ENCODE measurements at places on chromosomes 5 and 9. TPM values are rescaled to one million over a fixed set of nuclear protein-coding genes. Genes with fewer than 3 reads are reported as not detected.

DNA sequence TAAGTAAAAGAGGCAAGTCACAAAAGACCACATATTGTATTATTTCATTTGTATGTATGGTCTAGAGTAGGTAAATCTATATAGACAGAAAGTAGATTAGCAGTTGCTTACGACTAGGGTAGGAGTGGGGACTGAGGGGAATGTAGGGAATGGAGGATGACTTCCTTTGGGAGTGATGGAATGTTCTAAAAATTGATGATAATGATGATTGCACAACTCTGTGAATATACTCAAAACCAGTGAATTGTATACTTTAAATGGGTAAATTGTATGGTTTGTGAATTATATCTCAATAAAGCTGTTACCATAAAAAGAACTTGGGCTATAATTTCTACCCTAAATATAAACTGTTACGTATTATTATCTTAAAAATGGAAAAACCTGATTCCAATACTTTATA lies 35.0 kb downstream of the ADAMTS6 start:
- H3K27ac ChIP-seq: no peak overlapping the region
- DNase-seq: no peak
- no peak overlapping the region for H3K4me3 ChIP-seq
- H3K36me3 ChIP-seq: no peaks in the 10 kb centered on the region
- H3K4me1 ChIP-seq: no peaks in the 10 kb centered on the region

GRCh38 chr5:167777746-167778145 lies 513.7 kb upstream of the WWC1 start:
- H3K36me3 ChIP-seq: no peaks in the 10 kb centered on the region
- no peaks in the 10 kb centered on the region for H3K4me1 ChIP-seq
- H3K27ac ChIP-seq: no peak overlapping the region
- H3K27me3 ChIP-seq: no peaks in the 10 kb centered on the region
- H3K4me3 ChIP-seq: no peak overlapping the region
- DNase-seq: no peak

GRCh38 chr5:58493141-58493540 lies 1.9 kb downstream of the GAPT start:
- H3K36me3 ChIP-seq: no peaks in the 10 kb centered on the region
- no peaks in the 10 kb centered on the region for H3K4me1 ChIP-seq
- no peak overlapping the region for H3K27ac ChIP-seq
- H3K27me3 ChIP-seq: no peaks in the 10 kb centered on the region
- DNase-seq: no peak

GRCh38 chr9:72271613-72272478 lies 93.2 kb downstream of the ZFAND5 start:
- H3K4me3 ChIP-seq: no peak overlapping the region
- no peaks in the 10 kb centered on the region for H3K4me1 ChIP-seq
- H3K27me3 ChIP-seq: no peaks in the 10 kb centered on the region
- no peak overlapping the region for H3K27ac ChIP-seq

- no peak overlapping the region for H3K4me3 ChIP-seq
- no peaks in the 10 kb centered on the region for H3K27me3 ChIP-seq
- H3K4me1 ChIP-seq: no peaks in the 10 kb centered on the region
- DNase-seq: no peak
Measured at GRCh38 chr9:14258156-14258555, 55.8 kb downstream of the NFIB start.

DNA sequence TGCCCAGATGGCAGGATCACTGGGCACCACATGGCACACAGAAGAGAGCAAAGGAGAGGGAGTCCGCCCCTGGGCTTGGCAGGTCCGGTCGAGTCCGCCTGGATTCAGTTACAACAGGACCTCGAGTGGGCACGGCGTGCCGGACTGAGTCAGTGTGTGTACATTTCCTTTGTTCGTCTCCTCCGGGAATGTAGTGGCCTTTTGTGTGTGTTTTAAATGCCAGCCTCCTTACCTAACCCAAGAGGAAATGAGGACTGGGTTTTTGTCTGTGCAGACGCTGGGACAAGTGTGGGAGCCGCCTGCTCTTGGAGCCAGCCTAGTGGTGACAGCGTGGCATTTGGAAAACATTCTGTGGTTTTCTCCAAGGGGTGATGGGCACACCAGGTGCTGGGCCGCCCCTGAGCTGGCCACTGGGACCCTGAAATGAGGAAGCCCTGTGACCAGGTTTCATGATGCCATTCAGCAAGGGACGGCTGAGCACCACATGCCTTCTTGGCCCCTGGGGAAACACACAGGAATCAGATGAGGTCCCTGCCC lies 9.6 kb downstream of the NEK6 start:
- H3K4me1 ChIP-seq: peaks cover 16% of the 10 kb centered on the region
- H3K4me3 ChIP-seq: no peak overlapping the region
- peaks cover 5% of the 10 kb centered on the region for H3K36me3 ChIP-seq
- no peaks in the 10 kb centered on the region for H3K27me3 ChIP-seq
- no peak overlapping the region for H3K27ac ChIP-seq

GRCh38 chr9:4886698-4887097 lies 94.0 kb downstream of the RCL1 start:
- H3K4me3 ChIP-seq: no peak overlapping the region
- DNase-seq: no peak
- H3K27ac ChIP-seq: no peak overlapping the region
- H3K4me1 ChIP-seq: no peaks in the 10 kb centered on the region

GRCh38 chr9:105333811-105334210 lies 89.4 kb downstream of the SLC44A1 start:
- H3K4me1 ChIP-seq: no peaks in the 10 kb centered on the region
- no peak overlapping the region for H3K27ac ChIP-seq
- H3K27me3 ChIP-seq: no peaks in the 10 kb centered on the region
- H3K36me3 ChIP-seq: no peaks in the 10 kb centered on the region
- DNase-seq: no peak
- H3K4me3 ChIP-seq: no peak overlapping the region

DNA sequence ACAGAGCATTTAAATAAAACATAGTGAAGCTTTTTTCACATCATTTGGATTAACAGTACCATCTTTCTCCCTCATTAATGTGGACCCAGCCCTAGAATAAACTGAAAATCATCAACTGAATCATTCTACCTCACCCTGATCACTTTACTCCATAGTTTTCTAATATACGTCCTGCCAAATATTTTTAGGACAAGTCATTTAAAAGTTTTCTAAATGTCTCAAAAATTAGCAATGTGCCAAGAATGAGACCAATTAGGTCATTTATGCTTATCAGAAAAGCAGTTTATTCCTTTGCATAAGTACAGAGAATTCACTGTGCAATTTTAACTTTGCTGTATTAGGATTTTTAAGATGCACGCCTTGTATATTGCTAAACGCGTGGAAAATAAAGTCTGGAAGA lies 284.4 kb downstream of the PIK3R1 start:
- no peak overlapping the region for H3K27ac ChIP-seq
- no peaks in the 10 kb centered on the region for H3K36me3 ChIP-seq
- no peaks in the 10 kb centered on the region for H3K27me3 ChIP-seq

DNA sequence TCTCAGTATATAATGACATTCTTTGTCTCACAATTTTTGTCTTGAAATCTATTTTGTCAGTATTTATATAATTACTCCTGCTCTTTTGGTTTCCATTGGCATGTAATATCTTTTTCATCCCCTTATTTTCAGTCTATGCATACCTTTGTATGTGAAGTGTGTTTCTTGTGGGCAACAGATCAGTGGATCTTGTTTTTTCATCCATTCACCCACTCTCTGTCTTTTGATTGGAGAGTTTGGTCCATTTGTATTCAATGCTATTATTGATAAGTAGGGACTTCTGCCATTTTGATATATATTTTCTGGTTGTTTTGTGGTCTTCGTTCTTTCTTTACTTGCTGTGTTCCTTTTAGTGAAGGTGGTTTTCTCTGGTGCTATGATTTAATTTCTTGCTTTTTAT lies 10.9 kb downstream of the RIC1 start:
- peaks cover 4% of the 10 kb centered on the region for H3K4me1 ChIP-seq
- H3K36me3 ChIP-seq: no peaks in the 10 kb centered on the region
- no peak overlapping the region for H3K27ac ChIP-seq
- DNase-seq: no peak
- no peak overlapping the region for H3K4me3 ChIP-seq

- H3K27me3 ChIP-seq: no peaks in the 10 kb centered on the region
- H3K4me3 ChIP-seq: no peak overlapping the region
- peak overlapping the region; percentile 28 for H3K27ac ChIP-seq
- peaks cover 38% of the 10 kb centered on the region for H3K4me1 ChIP-seq
Measured at GRCh38 chr9:131645078-131645776, 94.6 kb downstream of the RAPGEF1 start.

DNA sequence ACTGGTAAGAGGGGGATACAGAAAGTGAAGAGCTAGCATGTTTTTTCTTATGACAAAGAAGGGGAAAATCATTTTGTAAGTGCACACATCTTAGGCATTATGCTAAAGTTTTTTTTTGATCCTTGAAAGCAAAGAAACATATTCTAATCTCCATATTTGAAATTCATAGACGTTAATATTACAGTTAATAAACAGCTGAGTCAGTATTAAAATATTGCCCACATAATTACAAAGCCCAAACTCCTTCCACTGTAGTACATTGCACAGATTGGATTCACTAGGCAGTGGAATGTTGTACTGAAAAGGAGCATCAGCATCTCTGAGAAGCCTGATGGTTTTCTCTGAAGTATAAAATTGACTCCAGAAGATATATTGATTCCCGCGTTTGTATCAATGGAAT lies 122.6 kb downstream of the ISOC1 start:
- no peaks in the 10 kb centered on the region for H3K27me3 ChIP-seq
- no peak overlapping the region for H3K4me3 ChIP-seq
- H3K36me3 ChIP-seq: no peaks in the 10 kb centered on the region
- no peaks in the 10 kb centered on the region for H3K4me1 ChIP-seq
- H3K27ac ChIP-seq: no peak overlapping the region

DNA sequence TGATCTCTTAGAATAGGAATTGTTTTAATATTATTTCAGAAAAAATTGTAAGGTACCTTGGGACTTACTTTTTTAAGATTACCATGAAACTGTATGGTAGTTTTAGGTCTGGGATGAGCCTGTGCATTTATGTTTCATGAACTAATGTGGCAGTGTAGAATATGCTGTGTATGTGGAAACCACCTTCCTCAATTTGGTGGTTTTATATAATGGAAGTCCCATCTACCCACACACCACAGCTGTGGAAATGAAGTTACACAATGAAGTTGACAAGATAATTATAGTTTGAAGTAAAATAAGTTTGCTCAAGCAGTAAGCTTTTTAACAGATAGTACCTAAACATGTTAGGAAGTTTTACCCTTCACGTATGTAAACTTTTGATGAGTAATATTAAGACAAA lies 24.4 kb downstream of the WDR36 start:
- no peaks in the 10 kb centered on the region for H3K27me3 ChIP-seq
- H3K36me3 ChIP-seq: peaks cover 21% of the 10 kb centered on the region
- no peak overlapping the region for H3K4me3 ChIP-seq
- H3K4me1 ChIP-seq: no peaks in the 10 kb centered on the region

GRCh38 chr5:132480893-132481595 lies 9.5 kb downstream of the IRF1 start:
- H3K27ac ChIP-seq: peak overlapping the region; percentile 18
- no peaks in the 10 kb centered on the region for H3K27me3 ChIP-seq
- no peak overlapping the region for H3K4me3 ChIP-seq
- DNase-seq: peak; percentile 30
- H3K4me1 ChIP-seq: peaks cover 92% of the 10 kb centered on the region
- H3K36me3 ChIP-seq: peaks cover 35% of the 10 kb centered on the region

DNA sequence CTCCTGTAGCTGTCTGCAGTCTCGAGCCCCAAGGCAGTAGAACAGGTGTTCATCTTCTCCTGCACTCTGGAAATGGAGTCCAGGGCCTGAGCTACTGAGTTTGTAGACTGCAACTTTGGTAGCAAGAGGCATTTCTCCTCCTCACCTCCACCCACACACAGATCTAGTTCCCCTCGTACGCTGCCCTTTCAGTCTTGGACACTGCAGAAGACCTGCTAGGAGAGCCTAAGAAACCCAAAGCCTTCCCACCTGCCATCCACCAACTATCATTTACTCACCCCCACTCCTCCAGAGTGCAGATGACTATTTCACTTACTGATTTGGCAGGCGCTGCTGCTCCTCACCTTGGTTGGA lies 59.0 kb downstream of the KCNIP1 start:
- no peaks in the 10 kb centered on the region for H3K36me3 ChIP-seq
- H3K27ac ChIP-seq: no peak overlapping the region
- H3K27me3 ChIP-seq: peaks cover 4% of the 10 kb centered on the region
- no peak for DNase-seq

DNA sequence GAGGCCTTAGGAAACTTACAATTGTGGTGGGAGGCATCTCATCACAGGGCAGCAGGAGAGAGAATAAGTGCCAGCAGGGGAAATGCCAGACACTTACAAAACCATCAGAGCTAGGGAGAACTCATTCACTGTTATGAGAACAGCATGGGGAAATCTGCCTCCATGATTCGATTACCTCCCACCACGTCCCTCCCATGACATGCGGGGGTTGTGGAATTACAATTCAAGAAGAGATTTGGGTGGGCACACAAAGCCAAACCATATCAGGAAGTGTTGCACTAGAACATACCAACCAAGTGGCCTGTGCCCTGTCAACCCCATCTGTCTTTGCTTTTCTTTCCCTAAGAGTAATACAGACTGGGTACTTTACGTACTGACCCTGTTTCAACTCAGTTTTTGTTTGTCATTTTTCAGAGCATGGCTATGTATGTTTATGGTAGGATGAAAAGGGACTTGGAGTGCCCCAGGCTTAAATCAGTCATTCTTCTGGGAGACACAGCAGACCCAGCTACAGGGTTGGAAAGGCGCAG lies 58.3 kb upstream of the TGFBR1 start:
- H3K4me3 ChIP-seq: no peak overlapping the region
- no peaks in the 10 kb centered on the region for H3K27me3 ChIP-seq
- H3K27ac ChIP-seq: no peak overlapping the region
- no peak for DNase-seq
- no peaks in the 10 kb centered on the region for H3K36me3 ChIP-seq
- peaks cover 13% of the 10 kb centered on the region for H3K4me1 ChIP-seq

DNA sequence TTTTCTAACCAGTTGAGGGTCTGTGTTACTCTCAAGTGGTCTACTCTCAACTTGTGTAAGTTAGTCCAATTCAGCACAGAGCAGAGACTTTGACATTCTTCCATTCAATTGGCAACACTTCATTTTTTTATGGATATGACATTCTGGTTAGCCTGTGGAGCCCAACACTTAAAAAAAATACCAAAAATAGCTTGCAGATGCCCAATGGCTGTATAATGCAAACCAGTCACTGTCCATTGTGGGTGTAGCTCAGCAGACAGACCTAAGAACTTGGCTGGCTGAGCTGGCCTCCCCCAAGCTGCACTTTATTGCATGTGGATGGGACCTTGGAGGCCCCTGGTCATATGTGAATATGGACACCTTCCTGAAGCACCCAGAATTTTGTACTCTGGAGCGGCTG lies 103.2 kb downstream of the DPYSL3 start:
- H3K36me3 ChIP-seq: no peaks in the 10 kb centered on the region
- no peak for DNase-seq
- H3K27ac ChIP-seq: no peak overlapping the region
- no peaks in the 10 kb centered on the region for H3K27me3 ChIP-seq
- H3K4me3 ChIP-seq: no peak overlapping the region

- H3K4me1 ChIP-seq: no peaks in the 10 kb centered on the region
- H3K36me3 ChIP-seq: no peaks in the 10 kb centered on the region
- no peaks in the 10 kb centered on the region for H3K27me3 ChIP-seq
- no peak overlapping the region for H3K27ac ChIP-seq
Measured at GRCh38 chr5:115317320-115317719, 20.9 kb upstream of the CCDC112 start.

Gene LCN2
- polyA plus RNA-seq: not detected

Gene RFESD
- 9.9 TPM for polyA plus RNA-seq

Gene HTR1A
- not detected for polyA plus RNA-seq

Gene TSLP
- not detected for polyA plus RNA-seq

Gene OTP
- polyA plus RNA-seq: not detected

Gene GHR
- not detected for polyA plus RNA-seq

Gene NKD2
- polyA plus RNA-seq: not detected

Gene CAPSL
- not detected for polyA plus RNA-seq

Gene MARVELD2
- 0.20 TPM for polyA plus RNA-seq

Gene ZNF169
- polyA plus RNA-seq: 4.2 TPM

Gene RLN1
- 2.4 TPM for polyA plus RNA-seq

Measured in CD4-positive, alpha-beta memory T cell (primary cell).